ENCODE measurements at places on chromosomes 5 and 9.

DNA sequence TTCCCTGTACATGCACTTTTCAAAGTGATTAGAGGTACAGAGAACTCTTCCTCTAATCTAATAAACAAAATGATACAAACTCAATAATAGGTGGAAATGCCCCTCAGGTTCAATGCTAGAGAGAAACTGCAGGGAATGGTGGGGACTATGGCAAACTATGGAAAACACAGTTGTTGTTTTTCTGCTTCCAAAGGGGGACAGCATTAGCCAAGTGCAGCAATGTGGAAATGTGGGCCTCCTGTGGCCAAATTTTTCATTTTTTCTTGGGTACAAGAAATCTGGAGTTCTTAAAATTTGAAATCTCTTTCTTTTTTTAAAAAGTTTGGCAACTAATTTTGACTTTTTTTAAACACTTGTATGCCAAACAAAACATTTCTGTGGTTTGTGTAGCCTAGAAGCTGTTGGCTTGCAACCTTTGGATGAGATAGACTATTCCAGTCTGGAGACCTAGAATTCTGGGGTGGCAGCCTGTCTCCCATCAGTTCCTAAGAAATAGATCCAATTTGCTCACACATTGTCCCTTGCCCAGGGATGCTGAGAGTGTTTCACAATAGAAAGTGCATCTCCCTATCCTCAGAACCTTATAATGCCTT lies 218.6 kb downstream of the PAPPA start:
- DNase-seq: no peak

GRCh38 chr5:35618781-35619180 lies 1.1 kb downstream of the SPEF2 start:
- no peak for DNase-seq

DNA sequence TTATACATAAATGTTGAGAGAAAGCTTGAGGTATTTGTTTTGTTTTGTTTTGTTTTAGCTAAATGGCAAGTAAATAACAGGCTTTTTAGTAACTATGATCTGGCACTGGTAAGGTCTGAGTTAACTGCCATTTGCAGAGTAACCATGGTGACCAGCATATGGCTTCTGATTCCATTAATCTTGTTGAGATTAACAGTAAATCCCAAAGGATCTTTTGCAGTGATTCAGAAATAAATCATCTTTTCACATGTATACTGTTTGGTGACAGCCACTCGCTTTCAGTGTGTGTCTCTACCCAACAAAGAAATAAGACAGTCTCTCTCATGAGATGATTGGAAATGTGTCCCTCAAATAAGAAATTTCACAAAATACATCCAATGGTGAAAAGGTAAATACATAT lies 235.6 kb downstream of the RAB3C start:
- DNase-seq: no peak

DNA sequence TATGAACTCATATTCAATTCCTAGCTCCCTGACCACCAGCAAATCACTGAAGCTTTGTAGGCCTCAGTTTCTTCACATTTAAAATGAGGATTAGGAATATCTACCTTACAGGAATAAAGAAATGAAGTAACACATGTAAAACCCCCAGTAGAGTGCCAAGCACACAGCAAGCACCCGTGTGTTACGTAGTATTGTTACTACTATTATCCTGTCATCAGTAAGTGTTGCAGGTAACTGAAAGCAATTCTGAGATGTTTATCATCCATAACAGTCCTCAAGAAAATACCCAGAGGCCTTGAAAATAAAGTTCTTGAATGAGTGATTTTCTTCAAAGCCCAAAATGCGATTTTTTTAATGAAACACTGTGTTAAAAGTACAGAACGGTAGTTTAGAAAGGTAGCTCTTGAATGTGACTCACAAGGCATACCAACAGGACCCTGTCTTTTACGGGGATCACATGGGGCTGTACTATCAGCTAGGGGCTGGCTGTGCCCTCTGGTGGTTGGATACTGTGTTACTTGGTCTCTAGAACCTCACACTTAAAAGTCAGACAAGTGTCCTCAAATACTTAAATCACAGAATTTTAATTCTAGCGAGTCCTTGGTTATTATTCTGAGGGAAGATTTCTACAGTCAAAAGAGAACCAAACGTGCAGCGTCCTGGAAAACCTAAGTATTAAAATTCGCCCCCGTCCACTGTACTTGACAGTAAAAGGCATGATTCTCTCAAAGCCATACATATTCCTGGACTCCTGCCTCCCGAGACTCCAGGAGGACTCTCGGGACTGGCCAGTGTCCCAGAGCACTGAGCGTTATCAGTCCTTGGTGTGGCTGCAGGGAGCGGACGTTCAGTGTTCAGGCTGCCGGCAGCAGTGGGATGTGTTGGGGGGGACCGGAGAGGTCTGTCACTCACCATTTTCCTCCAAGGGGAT lies 725 bp downstream of the NDUFB6 start:
- DNase-seq: peak; percentile 89

DNA sequence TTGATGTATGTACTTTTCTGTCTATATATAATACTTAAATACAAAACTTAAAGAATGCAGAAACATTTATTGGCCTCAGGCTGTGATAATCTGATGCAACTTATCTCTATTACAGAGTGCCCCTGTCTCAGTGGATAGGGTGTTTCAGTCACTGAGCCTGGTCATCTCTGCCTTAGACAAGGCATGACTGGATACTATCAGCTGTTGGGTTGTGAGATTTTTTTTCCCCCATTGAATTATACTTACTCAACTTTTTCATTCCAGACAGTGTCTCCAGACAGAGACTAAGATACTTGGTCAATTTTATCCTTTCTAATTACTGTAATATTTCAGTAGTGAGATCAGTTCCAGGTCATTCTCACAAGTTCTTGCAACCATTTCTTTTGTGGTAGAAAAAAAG lies 26.7 kb downstream of the XRCC4 start:
- DNase-seq: no peak
